ENCODE measurements at places on chromosomes 1 and 21.

GRCh38 chr21:34523019-34523555, 11.1 kb upstream of the KCNE1 start:
- no peak for DNase-seq

DNA sequence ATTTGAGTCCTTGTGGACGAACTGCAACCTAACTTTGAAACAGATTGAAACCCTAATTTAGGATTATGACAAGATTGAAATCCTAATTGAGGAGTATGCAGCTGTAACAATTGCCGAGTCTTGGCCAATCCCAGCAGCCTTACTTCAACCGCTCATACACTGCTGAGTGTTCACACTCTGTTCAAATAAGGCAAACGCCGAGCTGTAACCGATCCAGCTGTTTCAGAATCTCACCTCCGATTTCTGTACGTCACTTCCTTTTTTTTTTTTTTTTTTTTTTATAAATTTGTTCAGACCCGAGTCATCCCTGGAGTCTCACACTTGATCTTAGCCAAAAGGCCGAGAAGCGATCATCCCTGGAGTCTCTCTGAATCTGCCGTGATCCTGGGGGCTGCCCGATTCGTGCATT, 22.3 kb upstream of the ATP5PO start:
- DNase-seq = no peak

- no peak for DNase-seq
These were observed 29.1 kb downstream of the TMCO4 start for GRCh38 chr1:19770436-19771190.

DNA sequence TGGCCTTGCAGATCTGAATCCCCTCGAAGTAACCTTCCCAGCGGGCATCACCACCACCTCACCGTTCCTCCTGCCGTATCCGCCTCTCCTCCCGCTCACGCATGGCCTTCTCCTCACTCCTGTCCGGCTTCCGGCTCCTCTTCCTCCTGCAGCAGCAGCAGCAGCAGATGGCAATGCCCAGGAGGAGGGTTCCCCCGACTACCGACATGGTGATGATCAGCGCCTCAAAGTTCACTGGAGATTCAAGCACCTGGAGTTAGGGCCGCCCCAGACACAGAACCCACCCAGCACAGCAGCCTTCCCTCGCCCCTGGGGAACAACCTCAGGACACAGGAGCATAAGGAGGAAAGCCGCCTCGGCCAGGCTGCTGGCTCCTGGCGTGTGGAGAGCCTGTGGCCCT, 17.4 kb downstream of the PTTG1IP start:
- no peak for DNase-seq
